ENCODE measurements at places on chromosomes 12 and 14.

DNA sequence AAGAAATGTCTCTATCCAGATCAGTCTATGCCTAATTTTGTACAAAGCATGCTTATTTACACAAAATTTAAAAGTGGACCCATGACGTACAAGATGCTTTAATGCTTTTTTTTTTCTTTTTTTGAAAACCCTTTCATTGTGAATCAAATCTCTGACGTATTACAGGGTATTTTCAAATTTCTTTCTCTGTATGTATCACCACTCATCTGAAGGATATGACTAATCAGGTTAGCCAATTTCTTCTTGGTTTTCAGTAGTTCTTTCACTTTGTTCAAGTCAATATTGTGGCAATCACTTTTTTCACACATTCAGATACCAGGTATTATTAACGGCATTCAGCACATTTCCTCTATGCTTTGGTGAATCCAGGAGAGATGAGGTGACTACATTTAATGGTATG lies 685.3 kb downstream of the TRHDE start:
- no peak for DNase-seq

DNA sequence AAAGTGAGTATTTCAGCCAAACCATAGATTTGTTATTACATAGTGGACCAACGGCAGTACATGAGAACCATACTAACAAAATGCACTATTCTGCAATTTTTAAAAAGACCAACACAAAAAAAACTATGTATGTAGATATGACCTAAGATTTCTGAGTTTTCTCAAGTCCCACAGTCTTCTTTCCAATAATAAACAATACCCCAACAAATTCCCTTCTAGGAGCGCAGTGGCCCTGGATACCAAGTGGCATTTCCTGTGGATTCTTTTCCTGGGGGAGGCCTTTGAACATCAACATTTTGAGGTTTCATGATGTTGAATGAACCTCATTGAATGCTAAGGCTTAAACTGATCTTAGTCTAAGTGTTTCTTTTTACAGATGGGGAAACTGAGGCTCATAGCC lies 210.5 kb downstream of the BCAT1 start:
- DNase-seq = no peak

- DNase-seq = no peak
Observed at GRCh38 chr14:92513204-92513965, at the start of gene RIN3. Gene RIN3 (plus strand): TSS chr14:92513781. CDS start chr14:92513933, 152 bp downstream.

DNA sequence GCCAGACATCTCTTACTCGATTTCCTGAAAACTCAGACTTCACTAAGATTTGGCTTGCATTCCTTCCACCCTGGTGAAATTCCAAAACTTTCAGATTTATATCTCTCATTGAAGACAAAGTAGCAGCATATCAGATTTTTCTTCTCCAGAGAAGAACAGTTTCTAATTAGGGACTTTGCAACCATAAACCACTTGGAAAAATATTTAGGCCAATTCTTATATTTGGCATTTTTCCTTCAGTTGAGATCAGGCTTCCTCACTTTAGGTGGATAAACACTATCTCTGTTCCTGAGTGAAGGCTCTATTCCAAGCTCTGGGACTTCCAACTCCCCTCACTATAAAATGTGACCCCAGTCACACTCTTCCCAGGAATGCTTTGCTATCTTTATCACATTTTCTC lies 1434.3 kb upstream of the FLRT2 start:
- no peak for DNase-seq

Data from stimulated activated CD4-positive, alpha-beta T cell treated with anti-CD3 and anti-CD28 coated beads, Interleukin-1b, Interleukin-23, amount 100 ng/mL, for 1 hour (primary cell).